ENCODE measurements at places on chromosomes 12 and 14.

- no peak for DNase-seq
These were observed 136.3 kb downstream of the SCARB1 start for GRCh38 chr12:124727264-124727800.

DNA sequence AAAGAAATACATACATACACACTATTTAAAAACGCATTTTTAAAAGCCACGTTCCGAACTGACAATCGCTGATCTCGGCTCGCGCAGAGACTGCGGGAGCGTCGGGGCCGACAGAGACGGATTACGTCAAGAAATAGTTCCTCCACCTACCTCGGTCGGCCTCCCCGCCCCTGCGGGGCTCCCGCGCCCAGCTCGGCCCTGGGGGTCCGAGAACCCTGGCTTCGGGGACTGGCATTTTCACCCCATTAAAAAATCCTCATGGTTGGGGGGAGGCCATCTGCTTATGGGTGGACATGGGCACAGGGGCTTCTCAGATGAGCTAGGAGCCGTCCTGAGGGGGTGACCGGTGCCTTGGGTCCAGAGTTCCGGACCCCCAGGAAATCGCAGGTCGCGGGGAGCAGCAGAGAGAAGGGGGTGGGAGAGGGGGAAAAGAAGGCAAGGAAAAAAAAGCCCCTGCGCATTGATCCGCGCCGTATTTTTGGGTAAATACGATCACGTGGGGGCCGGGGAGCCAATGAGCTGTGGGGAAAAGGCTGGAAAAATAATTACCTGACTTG is 324 bp upstream of the HOXC9 start:
- DNase-seq = no peak

- no peak for DNase-seq
These were observed 1796.3 kb upstream of the FLRT2 start for GRCh38 chr14:83733670-83734069.

DNA sequence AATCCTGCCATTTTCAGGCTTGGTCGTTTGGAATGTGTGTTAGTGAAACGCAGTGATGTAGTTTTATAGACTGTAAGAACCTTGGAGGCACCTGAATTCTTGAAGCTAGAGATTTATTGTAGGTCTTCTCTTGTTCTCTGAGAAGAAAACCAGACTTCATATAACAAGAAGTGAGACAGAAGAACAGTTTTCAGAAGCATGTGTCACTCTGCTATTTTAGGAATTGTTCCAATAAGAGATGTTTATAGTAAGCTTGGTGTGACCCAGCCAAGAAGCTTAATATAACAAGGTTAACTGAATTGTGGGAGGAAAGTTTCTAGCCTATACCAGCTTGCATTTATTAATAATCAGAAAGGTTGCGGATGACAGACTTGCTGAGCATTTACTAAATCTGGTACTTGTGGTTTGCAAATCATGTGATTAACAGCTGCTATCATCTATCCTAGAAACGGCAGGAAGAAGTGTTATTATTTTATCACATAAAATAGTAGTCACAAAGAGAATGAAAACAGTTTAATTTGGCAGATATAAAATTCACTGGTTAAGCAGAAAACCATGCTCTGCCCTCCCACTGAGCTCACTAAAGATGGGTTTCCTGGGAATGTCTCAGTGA is 49.2 kb upstream of the BCAT1 start:
- DNase-seq = peak; percentile 18

DNA sequence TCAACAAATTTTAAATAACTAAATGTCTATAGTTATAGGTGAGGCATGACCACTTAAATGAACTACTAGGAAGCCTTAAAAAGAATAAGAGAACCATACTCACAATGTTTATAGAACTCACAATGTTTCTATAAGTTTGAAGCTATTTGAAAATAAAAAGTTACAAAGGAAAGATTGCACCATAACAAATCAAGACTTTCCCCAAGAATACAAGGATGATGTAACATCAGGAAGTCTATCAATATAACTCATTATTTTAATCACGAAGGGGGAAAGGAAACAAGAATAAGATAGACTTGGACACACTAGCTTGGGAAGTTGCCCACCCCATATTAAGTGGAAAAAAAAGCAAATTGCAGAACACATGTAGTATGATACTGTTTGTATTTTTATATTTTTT is 26.9 kb downstream of the TMEM233 start:
- no peak for DNase-seq

GRCh38 chr12:42557586-42558172 is 31.9 kb downstream of the PRICKLE1 start:
- DNase-seq = no peak

GRCh38 chr14:53744857-53745256 is 211.8 kb downstream of the BMP4 start:
- no peak for DNase-seq

GRCh38 chr12:106586278-106586802 is 3.5 kb downstream of the RFX4 start:
- no peak for DNase-seq

DNA sequence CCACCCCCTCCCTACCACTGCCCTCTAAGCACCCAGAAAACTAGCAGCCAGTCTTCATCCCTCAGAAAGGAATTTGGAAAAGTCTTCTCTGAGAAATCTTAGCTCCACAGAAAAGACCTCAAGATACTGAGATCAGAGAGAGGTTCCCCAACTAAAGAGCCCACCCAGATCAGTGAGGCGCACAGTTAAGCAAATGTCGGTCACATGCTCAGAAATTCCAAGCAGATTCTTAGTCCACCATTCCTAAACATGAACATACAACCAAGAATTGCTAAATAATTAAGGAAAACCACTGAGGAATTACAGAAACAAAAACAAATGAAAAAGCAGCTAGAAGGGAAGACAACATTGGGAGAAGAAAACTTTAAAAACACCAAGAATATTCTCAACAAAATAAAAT is 32.3 kb downstream of the MED13L start:
- DNase-seq = no peak

GRCh38 chr12:118981285-118982211 is at the start of gene SRRM4:
Gene SRRM4 (plus strand): TSS chr12:118981541. CDS start chr12:118981883, 342 bp downstream.
- peak; percentile 95 for DNase-seq

DNA sequence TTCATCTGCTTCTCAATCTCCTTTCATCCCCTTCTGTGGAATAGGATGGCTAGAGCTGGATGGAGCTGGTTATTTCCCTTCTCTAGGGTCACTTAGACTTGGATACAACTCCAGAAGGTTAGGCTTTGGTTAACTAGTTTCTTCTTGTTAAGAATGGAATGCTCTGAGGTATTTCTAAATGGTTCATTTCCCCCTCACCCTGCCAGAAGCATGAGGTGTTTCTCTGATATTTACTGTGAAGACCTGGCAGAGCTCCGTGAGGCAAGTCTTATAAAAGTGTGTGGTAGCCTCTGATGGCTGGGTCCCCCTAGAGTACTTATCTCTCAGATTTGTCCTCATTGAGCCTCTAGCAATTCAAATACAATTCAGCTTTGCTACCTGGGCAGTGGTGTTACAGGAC is 207.9 kb downstream of the SLC16A7 start:
- no peak for DNase-seq

DNA sequence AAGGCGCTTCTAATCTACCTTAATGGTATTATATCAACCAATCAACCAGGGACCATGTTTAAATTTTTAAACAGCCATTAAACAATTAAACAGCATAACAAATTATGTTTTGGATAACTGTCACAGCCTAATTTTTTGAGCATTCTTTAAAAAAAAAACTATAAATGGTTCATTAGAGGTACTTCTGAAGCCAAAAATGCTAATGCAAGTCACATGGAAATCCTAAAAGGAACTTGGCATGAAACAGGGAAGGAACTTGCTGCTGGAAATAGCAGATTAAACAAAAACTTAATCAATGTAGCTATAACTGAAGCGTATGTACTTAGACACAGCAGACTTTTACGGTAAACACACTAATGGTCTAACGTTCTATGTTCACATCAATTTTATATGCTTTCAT is 190.2 kb upstream of the BTG1 start:
- DNase-seq = no peak

All from NCI-H2171 treated with DMSO at 0.1 percent for 48 hours (cell line).